ENCODE measurements at places on chromosomes 11 and 22. TPM values are rescaled to one million over a fixed set of nuclear protein-coding genes. Genes with fewer than 3 reads are reported as not detected.

The TREH gene
- not detected for total RNA-seq

The CELSR1 gene
- 0.36 TPM for total RNA-seq

The TPBGL gene
- total RNA-seq: 0.07 TPM

The INPPL1 gene
- 98.9 TPM for total RNA-seq

The CARD10 gene
- not detected for total RNA-seq

The P2RY2 gene
- not detected for total RNA-seq

Measured in activated CD4-positive, alpha-beta memory T cell treated with anti-CD3 and anti-CD28 coated beads for 36 hours (primary cell).